ENCODE measurements at places on chromosomes 4 and X. TPM values are rescaled to one million over a fixed set of nuclear protein-coding genes. Genes with fewer than 3 reads are reported as not detected.

GAGE1 gene
- not detected for total RNA-seq

TMPRSS11A gene
- total RNA-seq, result not detected

SYNPO2 gene
- 0.13 TPM for total RNA-seq

GRCh38 chr4:26263165-26263564 lies 57.6 kb upstream of the RBPJ start:
- DNase-seq, result peak; percentile 26

- no peak for DNase-seq
Measured at GRCh38 chr4:101604976-101605375, 185.6 kb upstream of the BANK1 start.

DNA sequence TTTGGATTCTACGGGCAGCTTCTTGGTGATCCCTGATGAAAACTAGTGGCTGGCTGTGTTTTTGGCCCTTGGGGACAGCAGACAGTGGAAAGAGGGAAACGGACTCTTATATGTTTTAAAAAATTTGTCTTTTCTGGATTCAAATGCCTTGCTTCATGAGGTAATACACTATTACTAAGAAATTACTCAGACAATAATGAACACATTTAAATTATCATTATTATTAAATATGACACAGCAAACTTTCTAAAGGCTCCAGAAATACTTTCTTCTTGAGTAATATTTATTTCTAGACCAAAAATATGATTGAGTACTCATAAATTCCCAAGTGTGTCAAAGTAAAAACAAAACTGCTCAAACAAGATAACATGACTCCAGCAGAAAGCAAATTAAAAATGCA lies 520.7 kb upstream of the AADAT start:
- no peak for DNase-seq

DNA sequence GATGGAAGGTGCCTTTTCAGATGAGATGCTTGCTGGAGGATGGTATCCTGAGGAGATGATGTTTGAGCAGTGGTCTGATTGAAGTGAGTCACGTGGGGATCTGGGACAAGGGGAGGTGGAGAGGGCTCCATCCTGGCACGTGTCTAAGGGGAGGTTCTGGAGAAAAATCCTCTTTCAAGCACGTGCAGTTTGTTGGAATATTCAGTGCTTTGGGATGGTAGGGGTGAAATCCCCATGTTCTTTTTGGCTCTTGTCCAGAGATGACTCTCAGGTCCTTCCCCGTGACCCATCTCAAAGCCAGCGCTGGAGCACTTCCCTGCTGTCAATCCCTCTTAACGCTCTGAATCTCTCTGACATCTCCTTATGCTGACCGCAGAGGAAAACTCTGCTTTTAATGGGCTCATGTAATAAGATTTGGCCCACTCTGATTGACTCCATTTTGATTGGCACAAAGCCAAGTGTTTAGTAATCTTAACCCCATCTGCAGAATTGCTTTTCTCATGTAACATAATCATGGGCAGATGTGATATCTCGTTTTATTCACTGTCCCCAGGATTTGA lies 10.8 kb upstream of the KLKB1 start:
- no peak for DNase-seq

DNA sequence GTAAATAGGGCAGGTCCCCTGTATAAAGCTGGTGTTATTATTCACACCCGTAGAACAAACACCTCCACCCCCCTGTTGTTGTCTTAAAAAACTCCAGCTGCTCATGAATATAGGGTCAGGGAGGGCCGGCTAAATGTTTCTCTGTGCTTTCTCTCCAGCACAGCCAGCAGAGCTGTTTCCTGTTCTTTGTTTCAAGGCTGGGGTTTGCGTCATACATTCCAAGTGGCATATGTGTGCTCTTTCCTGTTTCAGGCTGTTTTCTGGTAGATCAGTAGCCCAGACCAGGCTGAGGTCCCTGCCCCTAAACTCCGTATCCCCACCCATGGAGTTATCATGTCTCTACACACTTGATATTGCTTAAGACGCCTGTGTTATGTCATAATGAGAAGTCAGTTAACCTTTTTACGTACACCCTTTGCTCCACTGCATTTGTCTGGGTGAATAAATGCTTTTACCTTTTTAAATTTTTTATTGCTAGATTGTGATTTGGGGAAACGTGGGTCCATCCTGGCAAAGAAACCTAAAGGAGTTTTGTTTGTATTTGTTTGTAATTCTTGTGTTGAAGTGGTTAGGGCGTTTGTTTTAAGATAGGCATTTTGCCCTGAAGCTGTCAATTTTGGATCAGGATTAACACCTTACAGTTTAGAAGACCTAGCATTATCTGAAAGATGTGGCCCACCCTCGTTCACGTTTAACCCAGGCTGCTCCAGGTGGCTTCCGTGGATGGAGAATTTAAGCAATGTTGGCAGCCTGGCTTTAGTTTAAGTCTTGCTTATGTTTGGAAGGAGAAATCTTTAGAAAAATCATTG lies 3.3 kb downstream of the KLF3 start:
- DNase-seq, result peak; percentile 100

- DNase-seq, result peak; percentile 41
Measured at GRCh38 chr4:26319949-26320537, 771 bp upstream of the RBPJ start.

- DNase-seq, result peak; percentile 45
Measured at GRCh38 chr4:158161551-158162354, 11.1 kb downstream of the GASK1B start.

DNA sequence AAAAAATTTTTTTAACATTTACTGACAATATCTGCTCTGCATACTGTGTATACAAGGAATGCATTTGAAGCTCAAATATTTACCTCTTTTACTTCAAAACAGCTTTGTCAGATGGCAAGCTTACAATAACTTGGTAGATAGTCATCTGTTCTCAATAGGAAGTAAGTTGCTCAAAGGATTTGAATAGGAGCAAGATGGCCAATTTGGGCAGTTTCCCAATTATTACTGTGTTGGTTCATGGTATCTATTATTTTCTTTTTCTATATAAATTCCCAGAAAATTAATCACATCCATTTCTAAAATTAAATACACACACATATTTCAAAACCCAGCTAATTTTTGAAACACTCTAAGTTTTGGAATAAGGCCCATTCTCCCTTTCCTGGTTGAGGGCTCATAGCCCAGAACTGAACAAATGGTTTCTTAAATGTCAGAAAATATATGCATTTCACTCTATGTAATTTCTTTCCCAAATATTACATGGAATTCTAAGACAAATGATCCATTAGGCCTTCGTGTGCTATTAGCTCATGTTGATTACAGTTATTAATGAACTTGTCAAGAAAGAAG lies 60.2 kb upstream of the BLTP1 start:
- DNase-seq, result no peak

GRCh38 chrX:33385546-33385945 lies 174.2 kb upstream of the DMD start:
- no peak for DNase-seq
